Right cardiac atrium (tissue), 5 donors: ENCODE measurements at places on chromosomes 4 and X. TPM values are rescaled to one million over a fixed set of nuclear protein-coding genes. Genes with fewer than 3 reads are reported as not detected.

Gene RHOXF1
- not detected for total RNA-seq

DNA sequence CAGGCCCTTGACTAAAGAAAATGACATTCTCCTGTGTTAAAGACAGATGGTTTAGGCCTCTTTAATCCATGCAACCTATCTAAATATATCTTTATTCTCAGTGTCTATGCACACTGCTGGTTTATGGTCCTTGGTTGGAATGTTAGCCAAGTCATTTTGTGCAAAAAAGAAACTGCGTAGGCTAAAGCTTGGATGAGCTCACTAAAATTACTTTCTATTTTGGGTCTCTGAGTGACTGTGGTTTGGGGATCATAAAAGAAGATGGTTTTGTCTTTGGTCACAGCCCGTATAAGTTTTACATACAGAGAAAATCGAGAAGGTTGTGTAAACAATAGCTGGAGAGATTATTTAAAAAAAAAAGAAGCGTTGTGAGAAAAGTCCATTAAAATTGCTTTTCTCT lies 443.6 kb downstream of the UBE2NL start:
- no peak for DNase-seq

Gene GPRASP3
- 12.2 TPM for total RNA-seq

Gene STARD8
- total RNA-seq, result 12.2 TPM

- DNase-seq, result no peak
Observed at GRCh38 chr4:82706349-82707000, 92.1 kb downstream of the SCD5 start.

Gene SPIN2A
- 0.53 TPM for total RNA-seq

- no peak for DNase-seq
Observed at GRCh38 chrX:136910565-136911035, 30.1 kb upstream of the RBMX start.

DNA sequence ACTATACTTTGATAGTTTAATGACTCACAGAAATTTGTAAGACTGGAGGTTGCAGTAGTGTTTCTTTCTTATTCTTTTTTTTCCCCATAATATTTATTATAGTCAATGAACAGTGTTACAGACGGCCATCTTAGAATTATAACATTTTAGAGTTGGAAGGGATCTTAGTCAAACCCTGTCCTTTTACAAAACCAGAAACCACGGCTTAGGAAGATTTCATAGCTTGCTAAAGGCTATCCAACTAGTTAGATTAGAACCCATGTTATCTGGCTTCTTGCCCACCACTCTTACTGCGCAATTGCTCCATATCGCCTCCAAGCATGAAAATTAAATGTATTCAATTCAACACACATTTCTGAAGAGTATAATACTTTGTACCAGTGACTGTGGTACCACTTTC lies 1.1 kb downstream of the XIAP start:
- DNase-seq, result no peak

DNA sequence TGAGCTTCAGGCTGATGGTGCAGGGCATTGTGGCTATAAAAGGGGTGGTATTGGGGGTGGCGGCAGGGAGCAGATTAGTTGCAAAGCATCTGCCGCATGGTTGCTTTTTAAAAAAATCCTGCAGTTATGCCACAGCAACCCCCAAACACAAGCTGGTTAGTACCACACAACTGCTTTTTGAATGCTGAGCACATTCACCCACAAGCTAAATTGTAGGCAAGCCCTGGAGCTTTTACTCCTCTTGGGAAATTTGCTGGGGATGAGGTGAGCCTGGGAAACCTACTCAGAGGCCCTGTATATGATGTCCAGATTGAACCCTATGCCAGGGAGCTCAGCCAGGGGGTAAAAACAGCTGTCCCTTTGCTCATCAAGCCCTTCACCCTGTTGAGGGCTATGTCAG lies 33.8 kb upstream of the TRIM2 start:
- DNase-seq, result no peak

- no peak for DNase-seq
Observed at GRCh38 chr4:176309772-176310171, 10.0 kb upstream of the SPCS3 start.

DNA sequence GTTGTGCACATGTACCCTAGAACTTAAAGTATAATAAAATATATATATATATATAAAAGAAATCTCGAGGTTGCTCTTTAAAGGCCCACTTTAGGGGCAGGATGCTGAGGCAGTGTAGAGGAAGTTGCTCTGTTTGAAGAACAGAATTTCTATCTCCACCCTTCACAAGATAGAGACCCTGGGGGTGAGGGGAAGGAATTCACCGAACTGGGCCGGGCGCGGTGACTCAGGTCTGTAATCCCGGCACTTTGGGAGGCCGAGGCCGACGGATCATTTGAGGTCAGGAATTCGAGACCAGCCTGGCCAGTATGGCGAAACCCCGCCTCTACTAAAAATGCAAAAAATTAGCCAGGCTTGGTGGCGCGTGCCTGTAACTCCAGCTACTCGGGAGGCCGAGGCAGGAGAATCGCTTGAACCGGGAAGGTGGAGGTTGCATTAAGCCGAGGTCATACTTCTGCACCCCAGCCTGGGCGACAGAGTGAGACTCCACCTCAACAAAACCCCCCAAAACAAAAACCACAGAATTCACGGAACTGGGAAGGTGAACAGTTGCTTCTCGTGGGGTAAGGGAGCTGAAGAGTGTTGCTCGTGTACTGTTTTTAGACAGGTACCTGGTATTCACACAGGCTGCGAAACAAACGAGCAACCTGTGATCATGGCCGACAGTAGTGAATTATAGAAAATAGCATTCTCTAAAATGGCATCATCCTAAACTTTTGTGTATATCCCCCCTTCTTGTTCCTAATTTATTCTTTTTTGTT lies 6.2 kb downstream of the PLAC8 start:
- DNase-seq, result no peak

Gene RAB9B
- 22.9 TPM for total RNA-seq
